ENCODE measurements at places on chromosomes 5 and 9.

- DNase-seq, result no peak
Observed at GRCh38 chr9:124724415-124725067, 46.6 kb downstream of the NR6A1 start.

- DNase-seq, result no peak
Observed at GRCh38 chr5:119316086-119316485, 39.7 kb upstream of the TNFAIP8 start.

DNA sequence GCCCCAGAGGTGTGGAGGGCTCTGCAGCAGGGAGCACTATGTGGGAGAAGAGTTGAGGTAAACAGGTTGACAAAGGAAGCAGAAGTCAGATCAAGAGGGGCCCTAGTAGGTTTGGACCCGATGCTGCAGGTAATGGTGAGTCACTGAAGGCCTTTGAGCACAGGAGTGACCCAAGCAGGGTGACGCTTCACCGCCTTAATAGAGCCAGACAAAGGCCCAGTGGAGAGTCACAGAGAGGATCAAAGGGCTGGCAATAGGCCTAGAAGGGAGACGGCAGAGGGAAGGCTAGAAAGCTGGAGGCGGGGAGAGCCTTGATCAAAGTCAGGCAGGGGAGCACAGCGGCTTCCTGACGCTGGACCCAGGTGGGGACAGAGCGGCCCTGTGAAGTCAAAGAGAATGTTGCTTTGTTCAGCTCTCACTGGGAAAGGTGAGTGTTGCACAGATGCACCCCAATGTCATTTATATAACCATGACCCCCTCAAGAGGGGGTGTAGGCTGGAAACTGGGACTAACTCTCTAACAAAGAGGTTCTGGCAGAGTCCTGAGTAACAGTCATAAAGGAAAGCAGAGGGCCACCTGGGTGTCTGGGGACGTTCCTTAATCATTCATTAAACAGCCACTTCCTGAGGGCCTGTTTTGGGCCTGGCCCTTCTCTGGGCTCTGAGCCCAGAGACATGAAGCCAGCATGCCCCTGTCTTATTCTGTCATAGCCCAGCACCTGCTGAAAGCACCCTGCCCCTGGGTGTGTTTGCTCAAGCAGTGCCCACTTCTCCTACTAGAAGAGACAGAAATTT, 9.8 kb upstream of the CPLX2 start:
- DNase-seq, result no peak

DNA sequence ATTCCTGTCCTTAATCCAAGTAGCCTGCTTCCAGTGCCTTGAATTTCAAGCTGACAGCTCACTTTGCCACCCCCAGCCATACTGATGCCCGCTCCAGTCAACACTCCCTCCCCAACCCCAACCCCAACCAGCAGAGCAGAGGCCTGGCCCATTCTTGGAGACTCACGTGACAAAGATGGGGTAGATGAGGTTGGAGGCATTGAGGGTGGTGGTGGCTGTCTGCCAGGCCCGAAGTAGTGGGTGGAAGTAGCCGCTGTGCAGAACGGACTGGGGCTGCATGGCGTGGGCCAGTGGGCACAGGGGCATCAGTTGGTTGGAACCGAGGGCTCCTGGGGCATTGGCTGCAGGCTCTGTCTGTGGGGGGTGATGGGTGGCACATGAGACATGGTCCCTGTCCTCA, 7.8 kb downstream of the ALAD start:
- no peak for DNase-seq

DNA sequence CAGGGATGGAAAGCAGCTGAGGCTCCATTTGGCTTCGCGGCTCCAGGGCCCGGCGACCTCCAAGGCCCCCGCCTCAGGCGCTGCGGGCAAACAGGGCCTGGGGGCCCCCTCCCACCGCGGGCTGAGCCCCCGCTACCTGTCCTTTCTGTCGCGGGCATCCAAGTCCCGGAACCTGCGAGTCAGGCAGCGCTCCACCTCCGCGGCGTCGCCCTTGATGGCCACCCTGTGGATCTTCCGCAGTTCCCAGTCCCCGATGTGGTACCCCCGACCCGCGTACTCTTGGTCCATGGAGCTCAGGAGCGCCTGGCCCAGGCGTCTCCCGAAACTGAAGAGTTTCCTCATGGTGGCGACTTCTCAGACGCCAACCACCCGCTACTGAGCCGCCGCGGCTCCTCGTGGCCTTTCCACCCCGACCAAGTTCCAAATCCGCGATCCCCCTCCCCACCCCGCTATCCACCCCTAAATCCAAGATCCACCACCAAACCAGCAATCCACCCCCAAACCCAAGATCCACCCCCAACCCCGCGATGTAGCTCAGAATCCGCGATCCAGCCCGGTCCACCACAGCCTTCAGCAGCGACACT, 86.5 kb upstream of the CCDC180 start:
- DNase-seq, result no peak

DNA sequence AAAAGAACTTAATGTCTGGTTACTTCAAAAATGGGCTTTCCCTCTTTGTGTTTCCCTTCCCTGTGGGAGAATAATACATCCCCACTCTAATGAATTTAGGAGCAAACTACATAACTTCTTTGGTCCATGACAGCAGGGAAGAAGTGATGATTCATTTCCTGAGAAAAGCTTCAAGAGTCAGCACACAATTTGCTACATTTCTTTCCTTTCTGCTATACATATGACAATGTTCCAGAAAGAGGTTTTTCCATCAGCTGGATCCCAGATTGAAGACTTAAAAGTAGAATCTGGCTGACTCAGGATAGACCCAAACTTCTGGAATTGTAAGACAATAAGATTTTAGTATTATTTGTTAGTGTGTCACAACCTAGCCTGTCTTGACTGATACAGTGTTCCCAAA, 126.1 kb downstream of the DRD1 start:
- no peak for DNase-seq

Data from stimulated activated CD4-positive, alpha-beta T cell treated with anti-CD3 and anti-CD28 coated beads, Interleukin-12 subunit alpha, Interleukin-12 subunit beta, amount 100 ng/mL, for 48 hours (primary cell).